ENCODE measurements at places on chromosomes 2 and 18. TPM values are rescaled to one million over a fixed set of nuclear protein-coding genes. Genes with fewer than 3 reads are reported as not detected.

The AMER3 gene
- total RNA-seq = not detected

The FIGN gene
- total RNA-seq = not detected

The VWC2L gene
- not detected for total RNA-seq

The TIGD1 gene
- total RNA-seq = 8.2 TPM

The CRYBA2 gene
- total RNA-seq = not detected

The CPLX4 gene
- not detected for total RNA-seq

The AQP12B gene
- not detected for total RNA-seq

The NCKAP5 gene
- not detected for total RNA-seq

The PAX3 gene
- not detected for total RNA-seq

The MARCHF4 gene
- total RNA-seq = not detected

The NLRC4 gene
- total RNA-seq = 0.12 TPM

The LYG2 gene
- total RNA-seq = not detected

Measured in T-helper 1 cell treated with Interleukin-12 subunit alpha and Interleukin-12 subunit beta and Interleukin-4 antibody, amounts not matched to agents 30 ng/mL and 1 ng/mL, for 36 hours (primary cell).